Germinal center (tissue), 1 donor: ENCODE measurements at places on chromosomes 1 and 21.

DNA sequence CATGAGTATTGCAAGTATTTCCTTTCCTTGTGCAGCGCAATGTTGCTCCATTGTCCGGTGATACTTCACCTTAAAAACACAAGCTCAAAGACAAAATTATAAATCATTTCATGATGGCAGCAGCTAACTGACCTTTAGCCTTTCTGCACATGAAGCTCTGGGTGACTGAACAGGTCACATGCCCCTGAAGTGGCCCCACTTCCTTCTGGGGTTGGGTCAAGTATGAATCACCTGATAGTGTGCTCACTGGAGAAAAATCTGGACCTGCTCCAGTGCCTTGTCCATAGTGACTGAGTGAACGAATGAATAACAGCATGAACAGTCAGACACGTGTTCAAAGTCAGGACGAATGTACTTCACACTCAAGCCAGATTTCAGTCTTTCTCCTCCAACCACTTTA lies 658.9 kb downstream of the NPHP4 start:
- no peak for DNase-seq

GRCh38 chr1:245188403-245188802 lies 33.6 kb downstream of the KIF26B start:
- no peak for DNase-seq

DNA sequence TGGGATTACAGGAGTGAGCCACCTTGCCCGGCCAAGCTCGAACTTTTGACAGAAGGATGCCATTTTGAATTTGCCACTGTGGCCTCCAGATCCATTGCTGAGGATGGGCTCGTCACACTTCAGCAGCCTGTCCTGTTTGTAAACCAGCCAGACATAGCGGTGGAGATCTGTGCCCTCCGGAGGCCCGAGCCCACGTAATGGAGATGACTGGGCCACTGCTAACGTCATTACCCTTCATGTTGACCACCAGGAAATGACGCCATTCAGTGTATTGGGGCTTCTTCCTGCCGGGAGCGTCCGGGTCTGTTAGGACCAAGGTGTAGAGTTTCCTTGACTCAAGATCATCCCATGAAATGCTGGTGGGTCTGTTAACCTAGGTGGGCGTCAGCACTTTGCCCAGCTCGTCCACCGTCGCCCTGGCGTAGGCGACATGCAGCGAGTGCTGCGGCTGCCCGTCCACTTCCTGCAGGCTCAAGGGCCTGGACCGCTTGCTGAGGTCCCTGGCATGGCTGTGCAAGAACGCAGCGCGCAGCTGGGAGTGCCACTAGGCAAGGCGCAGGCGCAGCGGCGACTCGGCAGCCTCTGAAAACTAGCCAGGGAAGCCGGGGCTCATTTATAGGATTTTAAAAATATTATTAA lies 40.8 kb downstream of the PTPRC start:
- no peak for DNase-seq

DNA sequence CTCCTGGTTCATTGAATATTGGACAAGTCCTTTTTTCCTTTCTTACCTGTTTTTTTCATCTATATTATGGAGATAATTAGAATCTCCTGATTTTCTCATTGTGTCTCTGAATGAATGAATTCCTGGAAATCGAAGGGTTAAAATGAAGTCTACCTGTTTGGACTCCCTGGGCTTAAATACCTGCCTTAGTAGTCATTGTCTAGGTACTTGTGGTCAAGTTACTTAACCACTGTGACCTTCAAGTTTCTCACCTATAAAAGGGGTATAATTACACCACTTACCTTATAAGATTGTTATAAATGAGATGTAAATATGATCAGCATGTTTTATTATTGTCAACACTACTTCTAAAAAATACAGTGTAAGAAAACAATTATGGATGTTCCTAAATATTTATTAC lies 9.0 kb upstream of the TBX19 start:
- no peak for DNase-seq

DNA sequence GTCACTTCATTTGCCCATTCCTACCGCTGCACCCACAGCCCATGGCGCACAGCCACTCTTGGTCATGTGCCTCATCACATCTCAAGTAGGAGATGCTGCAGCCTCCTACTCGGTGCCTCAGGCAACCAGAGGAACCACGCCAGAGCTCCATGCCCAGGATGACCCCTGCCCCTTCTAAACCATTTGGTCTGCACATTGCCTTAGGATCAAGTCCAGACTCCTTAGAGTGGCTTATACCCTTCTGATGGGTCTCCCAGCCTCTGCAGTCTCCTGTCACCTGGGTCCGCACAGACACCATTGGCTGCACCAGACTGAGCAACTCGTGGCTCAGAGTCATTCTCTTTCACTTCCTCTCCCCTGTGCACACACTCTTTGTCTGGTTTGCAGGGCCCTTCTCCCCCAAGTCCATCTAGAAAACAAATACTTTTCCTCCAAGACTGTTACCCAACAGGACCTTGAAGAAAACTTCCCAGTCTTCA lies 2.2 kb upstream of the ADORA3 start:
- peak; percentile 73 for DNase-seq

- DNase-seq = no peak
Measured at GRCh38 chr1:89974696-89975470, 20.0 kb upstream of the ZNF326 start.

DNA sequence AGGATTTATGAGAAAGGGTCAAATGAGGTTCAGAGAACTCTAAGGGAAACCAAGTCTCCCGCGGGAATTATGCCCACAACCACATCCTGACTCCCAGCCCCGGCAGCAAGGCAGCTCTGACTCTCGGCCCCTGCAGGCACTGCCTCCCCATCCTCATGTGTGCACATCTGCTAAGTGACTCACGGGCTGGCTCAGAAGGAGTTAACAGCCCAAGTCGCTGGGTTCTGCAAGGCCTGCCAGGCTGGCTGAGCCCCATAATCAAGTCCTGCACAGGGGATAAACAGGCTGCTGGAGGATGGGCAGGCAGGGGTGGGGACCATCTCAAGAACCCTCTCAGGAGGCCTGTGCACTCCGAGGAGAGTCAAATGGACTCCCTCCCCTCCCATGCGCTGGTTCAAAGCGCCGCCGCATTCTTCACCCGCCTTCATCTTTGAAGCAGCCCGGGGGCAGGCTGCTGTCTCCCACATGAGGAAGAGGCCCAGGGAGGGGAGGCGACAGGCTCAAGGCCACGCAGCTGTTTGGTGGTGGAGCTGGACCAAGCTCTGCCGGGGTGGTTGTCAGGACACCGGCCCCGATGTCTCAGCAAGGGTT lies 344.3 kb downstream of the MATN1 start:
- DNase-seq = no peak

DNA sequence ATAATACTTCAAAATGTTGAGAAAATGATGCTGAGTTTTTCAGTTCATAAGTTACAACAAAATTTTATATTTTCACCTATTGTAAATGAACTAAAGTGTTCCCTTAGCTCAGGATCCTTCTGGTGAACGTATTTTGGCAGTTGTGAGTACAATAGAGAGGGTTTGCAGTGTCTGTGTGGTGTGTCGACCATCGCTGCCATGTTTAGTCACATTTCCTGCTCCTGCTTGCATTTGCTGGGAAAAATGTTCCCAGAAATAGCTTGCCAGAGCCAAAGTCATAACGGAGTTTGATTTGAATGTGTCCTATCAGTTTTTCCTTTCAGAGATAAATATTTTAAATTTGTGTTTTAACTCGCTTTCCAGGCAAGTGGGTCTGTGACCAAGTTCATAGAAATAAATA lies 117.1 kb upstream of the COL6A1 start:
- DNase-seq = no peak

DNA sequence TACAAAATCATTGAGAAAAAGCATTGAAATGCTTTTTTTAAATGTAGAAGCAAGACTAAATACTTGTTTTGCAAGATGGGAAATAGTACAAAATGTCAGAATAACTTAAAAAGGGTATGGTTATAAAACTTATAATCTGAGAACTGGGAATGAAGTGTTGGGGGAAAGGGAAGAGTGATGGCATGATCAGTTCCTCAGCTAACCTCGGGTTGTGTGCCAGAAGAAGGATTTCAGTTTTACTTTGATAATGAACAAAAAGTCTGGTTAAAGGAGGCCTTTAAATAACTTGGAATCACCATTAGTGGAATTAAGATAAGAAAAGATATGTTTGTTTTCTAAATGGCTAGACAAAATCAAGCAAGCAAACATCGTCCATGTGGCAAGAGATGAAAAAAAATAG lies 20.7 kb downstream of the NEK7 start:
- DNase-seq = no peak

DNA sequence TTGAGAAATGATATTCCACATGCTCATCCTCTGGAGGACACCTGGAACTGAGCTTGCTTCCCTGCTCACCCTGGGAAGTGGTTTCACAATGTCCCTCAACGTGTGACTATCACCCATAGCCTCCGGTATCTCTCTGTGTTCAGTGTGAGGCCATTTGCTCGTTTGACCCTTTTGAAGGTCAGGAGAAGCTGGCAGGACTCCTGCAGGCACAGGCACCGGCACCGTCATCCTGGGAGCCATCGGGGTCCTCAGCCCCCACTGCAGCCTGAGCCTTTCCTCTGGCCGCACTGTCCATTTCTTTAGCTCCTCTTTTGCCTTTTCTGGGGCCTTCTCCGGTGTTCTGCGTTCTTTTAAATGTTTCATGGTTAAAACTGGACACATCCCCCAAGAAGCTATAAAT lies 159.6 kb upstream of the COL6A1 start:
- DNase-seq = no peak

DNA sequence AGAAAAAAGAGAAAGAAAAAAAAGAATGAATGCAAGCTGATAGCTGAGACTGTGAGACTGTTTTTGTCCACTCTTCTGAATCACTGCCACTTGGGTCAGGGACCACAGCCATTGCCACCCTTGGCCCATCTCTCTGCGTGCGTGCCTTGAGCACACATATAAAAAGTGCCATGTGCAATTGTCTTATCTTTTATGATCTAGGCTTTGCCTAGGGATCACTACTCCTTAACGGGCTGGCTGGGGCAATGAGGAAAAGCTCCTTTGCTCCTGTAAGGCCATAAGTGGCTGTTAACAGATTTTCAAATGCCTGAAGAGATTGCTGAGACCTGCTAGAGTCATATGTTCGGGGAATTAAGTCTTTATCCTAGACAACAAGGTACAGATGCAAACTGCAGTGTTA lies 8.2 kb downstream of the SPATA46 start:
- DNase-seq = no peak

DNA sequence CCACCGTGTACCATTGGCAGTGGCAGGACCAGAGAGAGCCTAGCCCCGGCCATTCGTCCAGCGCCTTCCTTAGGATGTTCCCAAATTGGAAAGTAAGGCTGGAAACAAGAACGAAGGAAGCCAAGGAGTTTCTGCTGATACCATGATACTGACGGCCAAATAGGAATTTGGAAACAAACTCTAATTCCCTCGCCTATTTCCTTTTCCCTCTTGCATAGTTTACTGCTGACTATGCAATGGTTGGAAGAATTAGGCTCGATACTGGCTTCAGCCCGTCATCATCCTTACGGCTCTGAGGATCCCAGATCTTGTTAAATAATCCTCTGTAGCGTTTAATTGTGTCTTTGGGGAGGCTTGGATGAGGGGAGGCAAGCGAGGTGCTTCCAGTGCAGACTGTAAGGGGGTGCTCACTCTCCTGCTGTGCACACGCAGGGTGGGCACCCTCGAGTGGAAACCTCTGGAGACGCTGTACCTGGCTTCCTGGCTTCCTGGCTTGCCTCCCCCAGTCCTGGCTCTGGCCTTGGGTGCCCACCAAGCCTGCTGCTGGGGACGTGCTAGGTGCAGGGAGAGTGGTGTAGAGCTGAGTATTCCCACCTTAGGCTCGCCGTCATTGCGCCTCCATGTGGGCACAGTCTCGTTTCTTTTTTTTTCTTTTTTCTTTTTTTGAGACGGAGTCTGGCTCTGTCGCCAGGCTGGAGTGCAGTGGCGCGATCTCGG lies 27.4 kb upstream of the CAMTA1 start:
- DNase-seq = no peak

- no peak for DNase-seq
Measured at GRCh38 chr1:20792196-20792595, 5.1 kb upstream of the HP1BP3 start.

GRCh38 chr1:117138106-117138505 lies 16.6 kb upstream of the TRIM45 start:
- no peak for DNase-seq

DNA sequence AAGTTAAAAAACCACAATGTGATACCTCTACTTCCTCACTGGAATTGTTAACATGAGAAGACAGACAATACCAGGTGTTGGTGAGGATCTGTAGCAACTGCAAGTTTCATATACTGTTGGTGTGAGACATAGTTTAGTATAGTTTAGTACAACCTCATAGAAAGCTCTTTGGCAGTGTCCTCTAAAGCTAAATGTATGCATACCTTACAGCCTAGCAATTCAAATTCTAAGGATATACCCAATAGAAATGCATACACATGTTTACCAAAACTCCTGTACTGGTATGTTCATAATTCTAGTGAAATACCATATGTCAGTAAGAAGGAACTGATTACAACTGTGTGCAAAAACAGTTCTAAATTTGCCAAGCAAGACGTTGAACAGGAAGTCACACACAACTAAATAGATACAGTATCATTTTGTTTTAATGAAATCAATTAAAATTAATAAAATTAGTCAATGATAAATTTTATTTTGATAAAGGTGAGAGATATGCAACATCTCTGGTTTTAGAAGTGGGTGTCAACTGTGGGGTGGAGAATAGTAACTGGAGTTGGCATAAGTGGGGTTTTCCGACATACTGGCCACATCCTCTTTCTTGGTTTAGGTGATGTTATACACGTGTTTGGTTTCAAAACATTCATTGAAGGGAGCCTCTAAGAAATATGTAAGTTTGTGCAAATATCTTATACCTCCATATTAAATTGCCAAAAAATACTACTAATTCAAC lies 450.7 kb downstream of the PTPRC start:
- peak; percentile 41 for DNase-seq

GRCh38 chr1:90731382-90732050 lies 14.4 kb upstream of the BARHL2 start:
- DNase-seq = no peak

GRCh38 chr1:156662005-156662799 lies 15.0 kb downstream of the NES start:
- DNase-seq = no peak
